ENCODE measurements at places on chromosomes 6 and 20.
A peak's percentile ranks its signal among the peaks of the same experiment; 100 is the strongest.

DNA sequence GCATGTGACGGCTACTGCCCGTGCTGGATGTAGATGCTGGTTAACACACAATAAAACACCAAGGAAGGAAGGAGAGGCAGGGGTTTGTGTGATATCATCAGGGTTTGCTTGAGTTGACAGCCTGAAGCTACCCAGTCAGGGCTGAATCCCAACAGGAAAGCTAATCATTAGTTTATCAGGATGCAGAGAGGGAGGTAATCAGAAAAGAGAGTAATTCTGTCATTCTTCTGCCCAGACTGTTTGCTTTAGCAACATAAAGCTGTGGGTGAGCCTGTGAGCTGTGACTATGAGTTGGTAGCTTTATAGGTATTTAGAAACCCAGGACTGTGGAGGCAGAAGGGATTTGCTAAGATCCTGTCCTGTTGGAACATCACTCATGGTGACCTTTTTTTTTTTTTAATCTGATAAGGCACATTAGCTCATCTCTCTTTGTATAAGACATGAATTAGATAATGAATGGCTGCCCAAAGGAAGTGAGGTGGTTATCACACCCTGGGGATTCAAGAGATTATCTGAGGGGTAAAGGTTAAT lies 79.3 kb downstream of the CAP2 start:
- DNase-seq: no peak

DNA sequence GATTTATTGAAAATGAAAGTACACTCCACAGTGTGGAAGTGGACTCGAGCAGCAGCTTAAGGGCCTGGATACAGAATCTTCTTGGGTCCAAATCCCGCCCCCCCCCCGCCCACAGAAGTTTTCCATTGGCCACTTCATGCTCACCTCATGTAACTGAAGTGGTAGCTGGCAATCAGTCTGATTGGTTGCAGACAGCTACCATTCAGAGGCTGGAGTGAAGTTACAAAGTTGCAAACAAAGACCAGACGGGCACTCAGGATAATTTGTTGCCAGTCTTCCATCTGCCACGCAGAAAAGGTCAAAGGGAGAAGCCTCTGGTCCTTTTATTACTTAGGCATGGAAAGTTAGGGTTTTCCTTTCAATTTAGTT lies 25.8 kb upstream of the FABP7 start:
- DNase-seq: no peak

DNA sequence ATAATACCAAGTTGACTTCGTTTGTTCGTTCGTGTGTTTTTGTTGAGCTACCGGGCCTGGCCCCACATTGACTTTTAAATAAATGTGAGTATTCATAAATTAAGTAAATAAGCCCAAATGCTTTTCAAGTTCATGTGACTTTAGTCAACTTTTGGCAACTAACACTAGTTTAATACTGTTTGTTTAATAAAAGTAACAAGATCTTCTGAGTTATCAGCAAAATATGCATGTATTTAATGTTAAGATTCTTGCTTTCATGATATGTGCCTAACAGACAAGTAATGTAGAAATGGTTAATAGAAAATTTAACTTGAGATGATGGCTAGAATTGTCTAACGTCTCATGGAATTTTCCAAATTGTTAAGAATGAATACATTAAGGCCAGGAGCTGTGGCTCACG lies 38.7 kb upstream of the ECI2 start:
- DNase-seq: no peak

DNA sequence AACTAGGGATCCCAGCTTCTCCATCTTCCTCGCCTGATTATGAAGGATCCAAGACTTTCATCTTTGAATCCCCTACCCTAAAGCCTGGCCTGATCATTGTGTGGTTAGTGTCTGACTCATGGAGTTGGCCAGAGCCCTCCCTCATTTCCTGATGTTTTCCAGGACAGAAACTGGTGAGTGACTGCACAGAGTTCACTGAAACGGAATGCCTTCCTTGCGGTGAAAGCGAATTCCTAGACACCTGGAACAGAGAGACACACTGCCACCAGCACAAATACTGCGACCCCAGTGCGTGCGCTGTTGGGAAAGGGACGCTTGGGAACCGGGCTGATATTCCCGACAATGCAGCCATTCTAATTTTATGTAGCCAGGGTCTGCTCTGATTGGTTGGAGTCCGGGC lies 4.0 kb downstream of the CD40 start:
- DNase-seq: no peak

- DNase-seq: no peak
Observed at GRCh38 chr6:131122516-131122915, 12.8 kb upstream of the AKAP7 start.

- peak; percentile 79 for DNase-seq
Observed at GRCh38 chr6:43635387-43636307, at the start of gene MAD2L1BP. Gene MAD2L1BP, plus strand, starts transcription at chr6:43635840. Its CDS starts 36 bp downstream, at chr6:43635876.

DNA sequence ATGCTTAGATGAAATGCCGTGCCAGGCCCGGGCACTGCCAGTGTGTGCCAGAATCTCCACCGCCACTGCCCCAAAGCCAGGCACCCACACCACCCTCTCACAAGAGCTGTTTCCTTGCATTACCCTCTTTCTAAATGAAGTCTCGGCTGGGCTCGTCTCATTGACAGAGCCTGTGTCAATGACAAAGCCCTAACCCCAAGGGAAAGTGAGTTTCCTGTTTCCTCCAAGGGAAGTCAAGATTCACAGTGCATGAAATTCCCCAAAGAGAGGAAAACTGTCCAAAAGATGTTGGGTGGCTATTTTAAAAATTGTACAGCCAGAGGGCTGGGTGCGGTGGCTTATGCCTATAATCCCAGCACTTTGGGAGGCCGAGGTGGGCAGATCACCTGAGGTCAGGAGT lies 75.4 kb upstream of the AKAP12 start:
- no peak for DNase-seq

DNA sequence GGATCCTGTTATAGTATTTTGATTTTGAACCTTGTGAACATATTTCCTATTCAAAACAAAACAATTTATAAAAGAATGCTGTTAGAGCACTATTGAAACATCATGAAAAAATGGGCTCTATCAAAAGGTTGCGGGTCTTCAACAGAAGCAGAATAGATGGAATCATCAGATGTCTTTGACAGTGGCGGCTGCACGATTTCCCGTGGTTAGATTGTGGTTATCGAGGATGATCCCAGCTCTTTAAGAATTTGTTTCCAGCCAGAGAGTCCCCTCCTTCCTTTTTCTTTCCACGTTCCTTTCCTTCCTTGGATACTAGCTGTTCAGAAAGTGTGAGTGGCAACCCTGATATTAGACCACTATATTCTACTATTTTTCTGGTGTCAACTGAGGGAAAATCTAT lies 163.4 kb downstream of the FARS2 start:
- no peak for DNase-seq

DNA sequence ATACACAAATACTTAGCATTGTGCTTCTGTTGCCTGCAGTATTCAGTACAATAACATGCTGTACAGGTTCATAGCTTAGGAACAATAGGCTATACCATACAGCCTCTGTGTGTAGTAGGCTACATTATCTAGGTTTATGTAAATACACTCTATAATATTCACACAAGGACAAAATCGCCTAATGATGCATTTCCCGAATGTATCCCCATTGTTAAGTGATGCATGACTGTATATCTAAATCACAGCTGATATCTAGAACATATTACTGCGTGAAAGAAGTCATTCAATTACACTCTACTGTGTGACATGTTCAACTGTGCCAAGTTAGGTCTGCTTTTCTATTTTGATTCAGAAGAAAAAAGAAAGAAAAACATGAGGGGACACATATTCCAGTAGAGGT lies 633.5 kb downstream of the RFPL4B start:
- DNase-seq: no peak

DNA sequence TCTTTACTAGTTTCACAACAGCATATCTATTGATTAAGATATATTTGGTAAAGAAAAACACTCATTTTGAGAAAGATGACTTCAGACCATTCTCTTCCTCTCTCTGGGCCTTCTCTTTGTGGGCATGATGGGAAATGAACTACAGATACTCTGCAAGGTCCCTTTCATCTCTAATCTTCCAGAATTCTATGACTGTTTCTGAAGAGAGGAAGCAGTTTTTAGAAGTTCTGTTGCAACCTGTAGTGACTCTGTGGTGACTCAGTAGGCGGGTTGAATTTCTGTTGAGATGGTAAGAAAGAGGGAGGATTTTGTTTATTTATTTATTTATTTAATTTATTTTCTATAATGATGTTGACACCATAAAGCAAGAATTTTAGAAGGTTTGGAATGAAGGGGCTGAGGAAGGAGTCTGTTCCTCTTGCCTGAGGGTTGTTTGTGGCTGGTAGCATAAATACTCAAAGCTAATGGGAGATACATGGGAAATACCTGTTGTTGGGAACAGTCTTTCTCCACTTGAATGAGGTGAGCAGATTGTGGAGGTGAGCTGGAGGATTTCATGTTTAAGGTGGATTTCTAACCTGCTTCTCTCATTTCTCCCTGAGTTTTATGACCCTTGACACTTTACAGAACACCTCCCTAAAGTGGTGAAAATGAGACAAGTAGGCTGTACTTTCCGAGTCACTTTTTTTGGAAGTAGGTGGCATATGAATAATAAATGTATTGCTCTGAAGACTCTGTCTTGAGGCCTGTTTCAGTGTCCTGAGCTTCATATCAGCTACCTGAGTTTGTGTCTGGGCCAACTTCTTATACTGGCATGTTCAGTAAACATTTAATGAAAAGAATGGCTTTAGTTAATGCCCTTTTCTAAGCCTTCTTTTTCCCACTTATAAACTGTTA lies 15.0 kb downstream of the ACSS2 start:
- DNase-seq: no peak

GRCh38 chr20:34268145-34268544 lies 26.9 kb downstream of the ASIP start:
- no peak for DNase-seq

- no peak for DNase-seq
Observed at GRCh38 chr6:131431718-131432117, 141.3 kb upstream of the ARG1 start.

GRCh38 chr6:105769987-105770386 lies 316.1 kb upstream of the PRDM1 start:
- DNase-seq: no peak

DNA sequence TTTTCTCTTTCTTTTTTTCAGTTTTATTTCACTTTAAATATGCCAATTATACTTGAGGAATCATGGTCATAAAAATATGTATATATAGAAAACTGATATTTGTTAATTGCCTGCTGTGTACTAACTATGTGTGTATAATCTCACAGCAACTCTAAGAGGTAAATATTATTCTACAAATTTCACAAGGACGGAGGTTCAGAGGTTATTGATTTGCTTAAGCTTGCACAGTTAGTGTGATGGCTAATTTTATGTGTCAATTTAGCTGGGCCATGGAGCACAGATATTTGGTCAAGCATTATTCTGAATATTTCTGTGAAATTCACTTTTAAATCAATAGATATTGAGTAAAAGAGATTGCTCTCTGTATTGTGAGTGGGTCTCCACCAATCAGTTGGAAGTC lies 75.7 kb upstream of the CENPW start:
- DNase-seq: no peak

- DNase-seq: no peak
Observed at GRCh38 chr6:119096721-119097565, 18.5 kb upstream of the FAM184A start.

- DNase-seq: no peak
Observed at GRCh38 chr20:41411391-41411847, 44.8 kb upstream of the EMILIN3 start.

DNA sequence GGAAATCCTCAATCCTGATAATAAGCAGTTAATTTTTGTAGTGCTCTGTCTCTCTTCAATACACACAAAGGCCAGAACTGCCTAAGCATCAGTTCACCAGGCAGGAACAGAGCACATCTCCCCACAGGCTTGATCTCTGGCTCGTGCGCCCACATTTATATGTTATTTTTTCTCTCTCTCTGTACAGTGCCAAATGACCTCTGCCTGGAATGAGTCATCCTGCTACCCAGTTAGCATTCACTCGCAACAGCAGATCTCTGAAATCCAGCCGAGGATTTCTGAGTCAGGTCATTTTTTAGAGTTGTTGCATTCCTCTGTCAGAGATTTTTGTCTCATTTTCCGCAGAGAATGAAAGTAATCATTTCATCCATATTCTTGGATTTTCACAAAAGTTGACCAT lies 107.1 kb downstream of the COL12A1 start:
- DNase-seq: no peak

GRCh38 chr6:157647261-157647915 lies 175.7 kb upstream of the SNX9 start:
- DNase-seq: no peak

- DNase-seq: no peak
Observed at GRCh38 chr6:18161431-18161830, 6.2 kb downstream of the KDM1B start.

DNA sequence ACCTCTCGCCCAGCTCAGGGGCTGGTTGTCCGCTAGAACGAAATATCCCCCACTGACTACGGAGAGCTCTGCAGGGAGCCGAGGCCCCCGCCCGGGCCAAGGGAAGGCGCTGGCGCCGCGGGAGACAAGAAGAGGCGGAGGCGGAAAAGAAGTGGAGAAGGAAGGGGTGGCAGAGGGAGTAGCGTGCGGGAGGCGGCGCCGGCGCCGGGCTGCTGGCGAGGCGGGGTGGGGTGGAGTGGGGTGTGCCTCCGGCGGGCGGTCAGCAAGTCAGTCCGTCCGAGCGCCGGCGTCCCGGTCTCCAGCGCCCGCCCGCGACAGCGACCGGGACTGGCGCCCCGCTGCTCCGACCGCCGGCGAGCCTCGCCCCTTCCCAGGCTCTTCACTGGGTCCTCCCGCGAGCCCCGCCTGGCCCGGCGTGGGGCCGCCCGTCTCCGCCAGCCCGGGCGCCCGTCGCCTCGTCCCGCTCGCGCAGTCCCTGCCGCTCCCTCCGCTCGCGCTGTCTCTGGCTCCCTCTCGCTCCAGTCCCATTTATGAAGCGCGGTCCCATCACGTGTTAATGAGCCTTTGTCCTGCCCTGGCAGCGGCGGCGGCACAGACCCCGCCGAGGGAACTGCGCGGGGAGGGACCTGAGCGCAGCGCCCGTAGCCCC lies at the start of gene CNR1:
Gene CNR1 (minus strand): TSS at position 504 of the 649 bp plus-strand sequence. CDS start 21,073 bp downstream, outside the sequence.
- no peak for DNase-seq

GRCh38 chr20:63047267-63047666 lies 40.5 kb upstream of the BHLHE23 start:
- no peak for DNase-seq

DNA sequence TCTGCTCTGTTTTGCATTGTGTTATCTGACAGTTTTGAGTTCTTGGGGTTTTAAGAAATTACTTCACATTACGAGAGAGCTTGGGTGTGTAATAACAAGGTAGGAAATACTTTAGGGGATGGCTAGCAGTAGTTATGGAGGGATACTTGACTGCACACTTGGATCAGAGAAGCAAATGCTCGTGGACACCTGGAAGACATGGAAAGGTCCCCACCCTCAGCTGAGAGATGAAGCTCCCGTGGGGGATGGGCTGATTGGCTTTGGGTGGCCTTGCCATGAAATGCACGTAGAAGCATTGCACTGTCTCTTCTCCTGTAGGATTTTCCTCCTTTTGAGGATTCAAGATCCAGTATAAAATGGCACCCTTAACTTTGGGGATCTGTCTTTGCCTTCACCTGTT lies 61.5 kb upstream of the UNC93A start:
- no peak for DNase-seq

GRCh38 chr6:124371974-124372475 lies 568.4 kb downstream of the NKAIN2 start:
- no peak for DNase-seq
